ENCODE measurements at places on chromosomes 5 and 9.

GRCh38 chr9:108094676-108094993 is 605.1 kb upstream of the KLF4 start:
- DNase-seq, result no peak

GRCh38 chr5:107372723-107373450 is 297.9 kb downstream of the EFNA5 start:
- no peak for DNase-seq

- no peak for DNase-seq
Measured at GRCh38 chr5:38715696-38716095, 130.1 kb upstream of the OSMR start.

DNA sequence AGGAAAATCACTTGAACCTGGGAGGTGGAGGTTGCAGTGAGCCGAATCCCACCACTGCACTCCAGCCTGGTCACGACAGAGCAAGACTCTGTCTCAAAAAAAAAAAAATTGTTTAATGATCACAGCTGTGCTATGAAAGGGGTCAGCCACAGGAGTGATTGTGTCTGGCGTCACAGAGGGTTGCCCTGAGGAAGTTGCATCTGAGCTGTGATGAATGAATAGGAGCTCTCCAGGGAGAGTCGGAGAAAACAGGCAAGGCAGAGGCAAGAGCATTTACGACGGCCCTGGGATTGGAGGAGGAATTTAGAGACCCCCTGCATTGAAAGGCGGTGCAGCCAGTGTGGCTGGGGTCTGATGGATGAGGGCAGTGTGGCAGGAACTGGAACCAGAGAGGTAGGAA is 25.1 kb downstream of the NAIF1 start:
- no peak for DNase-seq

- no peak for DNase-seq
Measured at GRCh38 chr5:40678026-40678425, 1.7 kb upstream of the PTGER4 start.

DNA sequence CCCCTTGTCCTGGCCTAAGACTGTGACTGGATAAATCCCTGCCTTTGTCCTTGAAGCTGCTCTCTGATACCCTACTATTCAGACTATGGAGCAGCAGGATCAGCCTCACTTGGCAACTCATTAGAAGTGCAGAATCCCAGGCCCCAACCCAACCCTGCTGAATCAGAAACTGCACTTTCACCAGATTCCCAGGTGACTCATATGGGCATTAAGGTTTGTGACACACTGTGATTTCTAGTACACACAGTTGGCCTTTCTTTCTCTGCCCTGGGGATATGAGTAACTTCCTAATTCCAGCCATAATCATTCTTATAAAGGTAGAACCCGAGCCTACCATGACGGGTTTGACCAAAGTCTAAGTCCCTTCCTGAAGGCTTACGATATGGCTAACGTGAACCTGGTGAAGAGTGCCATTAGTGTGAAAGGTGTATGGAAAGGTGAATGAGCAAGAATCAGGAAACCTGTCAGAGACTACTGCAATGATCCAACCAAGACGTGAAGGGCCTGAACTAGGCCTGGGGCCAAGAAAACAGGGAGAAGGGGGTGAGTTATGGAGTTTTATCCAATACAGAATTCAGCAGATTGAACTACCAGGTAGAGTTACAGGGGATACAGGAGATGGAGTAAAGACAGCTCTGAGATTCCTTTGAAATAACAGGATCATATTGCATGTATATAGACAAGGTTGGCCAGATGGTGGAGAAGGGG is 533.0 kb downstream of the BNC2 start:
- no peak for DNase-seq

DNA sequence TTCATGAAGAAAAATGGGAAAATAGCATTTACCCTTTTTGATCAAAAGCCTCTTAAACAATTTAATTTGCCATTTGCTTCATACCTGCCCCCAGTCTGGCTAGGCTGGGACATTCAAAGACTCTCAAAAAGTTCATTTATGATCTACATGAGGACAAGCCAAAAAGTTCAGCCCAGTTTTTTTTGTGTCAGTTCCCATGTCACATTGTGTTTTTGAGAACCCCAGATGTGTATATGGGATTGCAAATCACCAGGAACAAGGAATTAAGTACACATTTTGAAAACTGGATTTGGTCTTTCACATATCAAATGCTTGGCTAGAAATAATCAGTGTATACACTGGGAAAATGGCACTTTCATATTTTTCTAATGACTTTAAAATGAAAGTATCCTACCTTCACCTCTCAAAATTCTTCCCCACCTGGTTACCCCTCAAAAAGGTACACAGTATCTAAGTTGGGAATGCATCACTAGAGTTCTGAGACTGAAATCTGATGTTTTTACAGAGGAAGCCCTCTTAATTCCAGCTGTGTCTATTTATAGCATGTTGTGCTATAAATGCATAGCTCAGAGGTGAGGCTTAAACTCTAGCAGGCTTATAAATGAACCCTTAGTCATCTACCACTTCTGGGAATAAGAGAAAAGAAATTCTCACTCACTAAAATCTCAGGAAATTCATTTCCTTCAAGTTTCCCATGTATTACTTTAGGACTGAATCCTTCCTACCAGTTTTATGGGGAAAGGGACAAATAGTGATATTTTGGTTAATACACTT is 9.3 kb downstream of the STOM start:
- no peak for DNase-seq

DNA sequence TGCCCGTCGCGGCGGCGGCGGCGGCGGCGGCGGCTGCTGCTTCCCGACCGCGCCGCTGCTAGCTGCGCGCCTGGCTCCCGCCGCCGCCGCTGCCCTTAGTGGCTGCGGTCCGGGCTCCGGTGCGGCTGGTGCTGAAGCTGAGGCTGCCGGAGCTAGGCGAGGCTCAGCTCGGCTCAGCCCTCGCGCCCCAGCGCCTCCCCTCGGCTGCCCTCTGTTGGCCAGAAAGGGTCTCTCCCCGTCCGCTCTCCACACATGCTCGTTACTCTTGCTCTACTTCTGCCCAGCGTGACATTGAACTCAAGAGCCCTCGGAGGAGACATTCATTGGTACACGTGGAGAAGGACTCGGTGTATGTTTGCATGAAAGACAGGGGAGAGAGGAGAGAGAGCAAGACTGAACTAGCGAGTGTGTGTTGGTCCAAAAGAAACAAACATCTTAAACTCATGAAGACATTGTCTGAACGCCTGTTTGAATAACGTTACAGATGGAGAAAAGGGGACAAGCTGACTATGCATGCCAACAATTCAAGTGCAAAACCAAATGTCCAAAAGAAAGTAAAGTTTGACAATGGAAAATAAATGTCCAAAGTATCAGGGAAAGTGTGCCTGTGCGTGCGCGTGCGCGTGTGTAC is at the start of gene HCN1:
TSS of gene HCN1 (minus strand) at position 175 of the 631 bp plus-strand sequence.
- no peak for DNase-seq

- DNase-seq, result no peak
Measured at GRCh38 chr9:104556830-104557634, 11.9 kb upstream of the OR13C8 start.

- no peak for DNase-seq
Measured at GRCh38 chr5:77424921-77425320, 67.2 kb downstream of the WDR41 start.

GRCh38 chr9:5587024-5587423 is 41.9 kb upstream of the RIC1 start:
- DNase-seq, result no peak

DNA sequence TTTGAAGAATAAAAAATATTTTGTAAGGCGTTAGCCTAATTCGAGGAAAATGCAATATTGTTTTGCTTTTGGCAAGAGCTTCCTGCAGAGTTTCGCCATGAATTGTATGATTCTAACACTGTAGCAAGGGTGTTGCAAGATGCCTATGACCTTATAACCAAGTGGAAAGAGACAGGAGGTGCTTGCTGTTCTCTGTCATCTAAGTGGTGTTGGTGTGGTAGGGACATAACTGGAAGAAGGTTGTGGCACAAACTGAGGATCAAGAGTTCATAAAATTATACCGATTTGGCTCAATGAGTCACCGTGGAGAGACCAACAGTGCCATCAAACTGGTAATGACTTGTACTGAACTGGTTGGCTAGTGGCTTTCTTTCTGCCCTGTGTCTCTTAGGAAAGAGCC is 6.3 kb downstream of the STC2 start:
- no peak for DNase-seq

GRCh38 chr5:35672995-35673394 is 55.3 kb downstream of the SPEF2 start:
- DNase-seq, result no peak

DNA sequence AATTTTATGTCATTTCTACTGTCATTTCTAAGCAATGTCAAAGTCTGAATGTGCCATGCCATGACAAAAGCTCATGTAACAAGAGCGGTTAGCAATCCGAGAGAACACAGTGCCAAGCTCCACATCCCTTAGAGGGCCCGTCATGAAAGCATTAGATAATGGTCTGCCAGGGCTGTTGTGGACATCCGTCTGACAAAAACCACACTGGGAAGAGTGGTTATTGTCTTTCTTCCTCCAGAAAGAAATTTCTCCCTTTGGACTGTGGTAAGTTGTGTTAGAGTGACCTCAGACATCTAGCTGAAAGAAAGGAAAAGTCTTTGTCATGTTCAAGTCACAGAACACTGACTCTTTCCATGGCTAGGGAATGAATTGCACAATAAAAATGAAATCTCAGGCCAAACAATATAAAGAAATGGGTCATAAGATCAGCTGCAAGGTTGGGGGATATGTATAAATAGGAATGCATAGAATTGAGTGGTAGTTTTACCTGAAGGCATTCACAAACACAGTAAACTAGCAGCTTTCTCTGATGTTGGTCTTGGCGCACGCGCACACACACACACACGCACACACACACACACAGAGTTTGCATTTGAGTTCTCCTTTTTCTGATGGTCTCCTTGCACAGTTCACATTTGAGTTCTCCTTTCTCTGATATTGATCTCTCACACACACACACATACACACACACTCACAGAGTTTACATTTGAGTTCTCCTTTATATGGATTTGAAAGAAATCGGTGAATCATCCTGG is 5.3 kb downstream of the SLC1A3 start:
- DNase-seq, result no peak

- no peak for DNase-seq
Measured at GRCh38 chr9:127267793-127268525, 3.4 kb downstream of the GARNL3 start.

GRCh38 chr5:143164557-143164956 is 238.9 kb downstream of the NR3C1 start:
- DNase-seq, result no peak

DNA sequence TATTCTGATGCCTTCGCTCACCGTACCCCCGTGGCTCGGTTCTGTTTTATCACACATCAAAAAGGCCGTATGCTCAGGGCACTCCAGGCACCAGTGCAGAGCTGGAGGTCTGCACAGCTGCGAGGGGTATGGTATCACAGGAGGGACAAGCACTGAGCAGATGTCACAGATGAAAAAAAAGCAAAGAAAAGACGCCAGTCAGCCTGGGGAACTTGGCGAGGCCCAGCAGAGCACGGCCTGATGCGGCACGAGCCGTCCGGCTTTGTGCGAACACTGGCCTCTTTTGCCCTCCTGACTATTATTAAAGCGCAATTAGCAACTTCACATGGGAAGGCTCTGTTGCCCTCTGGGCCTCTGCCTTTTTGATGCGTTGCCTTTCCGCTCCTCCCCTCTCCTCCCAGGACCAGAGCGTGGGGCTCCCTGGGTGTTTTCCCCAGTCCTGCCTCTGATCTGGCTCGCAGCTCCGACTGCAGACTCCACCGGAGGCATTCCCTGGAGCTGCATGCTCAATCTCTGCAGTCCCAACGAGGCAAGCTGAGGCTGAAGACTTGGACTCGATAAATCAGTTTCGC is 44.4 kb downstream of the AK8 start:
- DNase-seq, result no peak

GRCh38 chr9:89428901-89429890 is 68.7 kb downstream of the SEMA4D start:
- DNase-seq, result no peak

DNA sequence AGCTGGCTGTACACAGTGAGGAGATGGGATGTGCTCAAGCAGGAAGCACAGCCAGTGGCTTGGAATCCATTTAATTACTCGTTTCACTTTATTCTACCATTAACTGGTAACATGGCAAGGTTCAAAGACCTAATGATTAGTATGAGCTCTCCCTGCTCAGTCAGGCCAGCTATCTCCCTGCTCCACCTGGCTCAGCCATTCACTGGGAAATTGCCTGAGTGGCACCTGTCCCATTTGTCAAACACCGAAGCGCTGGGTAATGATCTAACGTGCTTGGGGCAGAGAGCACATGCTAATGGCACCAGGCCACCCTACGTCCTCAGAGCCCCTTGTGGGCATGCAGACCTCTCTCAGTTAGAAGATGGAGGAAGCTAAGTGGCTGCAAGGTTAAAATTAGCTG is 162.2 kb downstream of the TTLL11 start:
- no peak for DNase-seq

GRCh38 chr5:17455942-17456341 is 42.1 kb upstream of the TAF11L2 start:
- DNase-seq, result no peak

DNA sequence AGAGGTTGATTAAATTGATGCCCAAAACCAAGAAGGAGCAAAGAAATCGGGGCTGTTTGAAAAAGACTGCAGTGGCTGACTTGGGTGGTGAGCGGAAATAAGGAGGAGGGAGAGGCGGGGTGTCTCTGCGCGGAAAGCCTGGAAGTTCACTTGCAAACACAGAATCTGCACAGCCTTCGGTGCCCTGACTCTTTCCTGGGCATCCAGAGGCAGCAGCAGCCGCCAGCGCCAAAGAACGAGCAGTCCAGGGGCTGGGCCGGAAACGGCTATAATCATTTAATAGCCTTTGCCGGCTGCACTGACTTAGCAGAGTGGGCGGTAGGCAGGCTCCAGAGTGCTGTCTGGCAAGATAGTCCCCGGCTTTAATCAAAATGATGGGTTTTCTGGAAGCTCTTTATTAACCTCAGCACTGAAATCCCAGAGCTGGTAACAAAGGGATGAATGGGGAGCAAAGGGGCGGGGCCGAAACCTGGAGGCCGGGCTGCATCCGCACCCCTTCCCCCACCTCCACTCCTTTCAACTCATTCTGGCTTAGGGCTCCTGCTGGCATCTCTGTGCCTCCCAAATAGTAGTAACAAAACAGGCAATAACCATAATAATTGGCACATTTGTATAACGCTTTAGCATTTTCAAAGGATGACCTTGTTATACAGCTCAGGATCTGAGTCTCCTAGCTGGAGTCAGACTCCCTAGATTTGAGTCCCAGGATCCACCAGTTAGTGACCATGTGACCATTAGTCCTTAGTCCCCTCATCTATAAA is 35.7 kb downstream of the PCDHAC2 start:
- DNase-seq, result no peak
